ENCODE measurements at places on chromosomes 1 and 21.
A peak's percentile ranks its signal among the peaks of the same experiment; 100 is the strongest.

GRCh38 chr21:46413365-46413696 lies 45.4 kb upstream of the DIP2A start:
- no peak for DNase-seq

DNA sequence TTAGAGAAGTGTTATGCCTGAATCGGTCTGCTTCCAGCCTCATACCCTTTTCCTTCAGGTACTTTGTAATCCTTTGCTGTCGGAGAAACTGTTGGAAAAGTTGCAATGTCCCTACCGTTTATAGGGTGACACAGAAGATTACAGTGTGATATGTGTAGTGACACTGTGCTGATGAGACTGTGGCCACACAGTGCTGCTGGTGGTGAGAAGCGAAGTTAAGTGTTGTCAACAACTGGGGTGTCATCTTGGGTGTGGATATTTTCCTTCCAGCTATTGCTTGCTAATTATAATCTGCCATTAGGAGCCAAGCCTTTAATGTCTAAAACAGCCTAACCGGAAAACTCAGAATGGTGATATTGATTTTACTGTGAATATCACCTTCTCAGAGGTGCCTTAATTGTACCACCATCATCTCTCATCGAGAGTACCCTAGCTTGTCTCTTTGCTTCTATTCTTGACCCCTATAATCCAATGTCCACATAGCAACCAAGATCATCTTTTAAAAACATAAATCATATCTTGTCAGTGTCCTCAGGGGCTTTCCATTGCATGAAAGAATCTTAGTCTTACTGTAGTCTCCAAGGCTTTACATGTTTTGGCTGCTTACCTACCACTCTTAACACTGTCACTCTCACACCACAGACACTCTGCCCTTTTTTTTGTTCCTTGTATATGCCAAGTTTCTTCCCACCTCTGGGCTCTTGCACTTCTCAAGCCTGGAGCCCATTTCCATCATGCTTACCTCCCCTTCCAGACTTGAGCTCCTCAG lies 89.4 kb upstream of the PGD start:
- DNase-seq, result no peak

- DNase-seq, result no peak
These were observed 80.0 kb downstream of the USP25 start for GRCh38 chr21:15809818-15810217.

GRCh38 chr1:206508130-206508889 lies 979 bp downstream of the RASSF5 start:
- no peak for DNase-seq

DNA sequence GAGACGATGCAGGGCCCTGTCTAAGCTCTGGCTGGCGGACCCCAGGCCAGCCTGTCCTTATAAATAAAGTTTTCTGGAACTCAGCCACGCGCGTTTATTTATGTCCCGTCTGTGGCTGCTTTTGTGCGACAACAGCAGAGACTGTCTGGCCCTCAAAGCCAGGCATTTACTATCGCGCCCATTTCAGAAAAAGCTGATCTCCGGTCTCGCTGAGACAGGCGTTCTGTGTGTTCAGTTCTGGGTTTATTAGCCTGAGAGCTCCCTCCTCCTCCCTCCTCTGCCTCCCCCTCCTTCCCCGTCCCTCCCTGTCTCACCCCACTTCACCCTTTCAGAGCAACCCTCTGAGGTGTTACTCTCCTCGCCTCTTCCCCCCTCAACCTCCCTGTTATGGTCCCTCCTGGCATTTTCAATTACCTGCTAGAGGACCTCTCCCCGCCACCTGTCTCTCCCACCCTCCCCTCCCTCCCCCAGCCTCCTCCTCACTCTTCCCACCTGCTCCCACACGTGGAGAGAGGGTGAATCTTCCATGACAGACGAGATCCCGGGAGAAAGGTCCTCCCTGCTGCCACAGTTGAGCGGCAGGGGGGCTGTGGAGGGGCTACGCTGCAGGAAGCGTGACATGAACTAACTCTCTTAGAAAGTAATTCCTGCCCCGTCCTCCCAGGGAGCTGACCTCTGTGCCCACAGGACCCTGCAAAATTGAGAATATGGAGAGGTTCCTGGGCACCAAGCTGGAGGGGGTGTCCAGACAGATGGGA lies 59.9 kb downstream of the SPSB1 start:
- DNase-seq, result no peak

DNA sequence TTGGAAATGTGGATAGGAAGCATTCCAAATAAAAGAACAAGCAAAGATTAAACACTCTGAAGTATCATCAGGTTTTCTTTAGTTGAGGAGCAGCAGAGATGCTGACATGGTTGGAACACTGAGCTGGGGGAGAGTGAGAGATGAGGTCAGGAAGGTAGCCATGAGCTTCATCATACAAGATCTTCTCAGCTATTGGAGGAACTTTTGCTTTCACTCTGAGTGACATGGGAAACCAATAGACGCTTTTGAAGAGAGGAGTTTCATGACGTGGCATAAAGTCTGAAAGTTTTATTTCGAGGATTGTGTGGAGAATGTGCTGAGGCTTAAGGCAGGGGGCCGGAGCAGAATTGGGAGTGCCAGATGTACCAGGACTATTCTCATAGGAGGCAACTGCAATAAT lies 616.2 kb upstream of the CAMK1G start:
- no peak for DNase-seq

GRCh38 chr1:16900751-16901150 lies 5.0 kb downstream of the RNU1-2 start:
- DNase-seq, result no peak

DNA sequence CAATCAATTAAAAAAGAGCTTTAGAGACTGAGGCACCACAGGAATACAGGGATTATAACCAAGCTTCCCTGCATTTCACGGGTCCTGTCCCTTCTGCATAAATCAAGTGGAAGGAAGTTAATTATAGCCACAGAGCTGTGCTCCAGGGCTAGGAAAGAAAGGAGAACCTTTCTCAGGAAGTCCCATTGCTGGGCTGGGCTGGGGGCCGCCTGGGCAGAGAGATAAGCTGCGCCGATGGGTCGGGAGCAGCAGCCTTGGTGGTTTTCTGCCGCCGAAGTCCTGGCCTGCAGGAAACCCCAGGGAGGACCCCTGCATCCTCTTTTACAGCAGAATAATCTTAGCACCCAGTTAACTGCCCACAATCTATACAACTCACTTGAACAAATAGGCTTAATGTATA lies 12.6 kb upstream of the CD34 start:
- no peak for DNase-seq

DNA sequence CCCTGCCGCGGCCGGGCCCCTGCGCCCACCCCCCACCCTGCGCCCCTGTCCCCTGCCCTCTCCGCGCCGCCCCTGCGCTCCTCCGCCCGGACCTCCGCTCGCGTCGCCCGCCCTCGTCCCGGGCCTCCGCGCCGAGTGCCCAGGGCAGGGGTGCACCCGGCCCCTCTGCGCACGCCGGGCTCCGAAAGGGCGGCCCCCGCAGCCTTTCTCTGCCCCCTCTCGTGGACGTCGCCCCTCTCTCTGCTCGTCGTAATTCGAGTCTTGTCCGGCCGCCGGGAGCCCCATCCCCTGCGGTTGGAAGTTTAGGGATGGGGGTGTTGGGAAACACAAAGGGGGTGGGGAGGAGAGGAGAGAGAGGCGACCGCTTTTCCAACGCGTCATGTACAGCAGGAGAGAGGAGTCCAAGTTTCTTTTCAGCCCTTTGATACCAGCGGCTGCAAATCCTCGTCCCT lies 407 bp downstream of the GALNT2 start:
- DNase-seq, result peak; percentile 52

DNA sequence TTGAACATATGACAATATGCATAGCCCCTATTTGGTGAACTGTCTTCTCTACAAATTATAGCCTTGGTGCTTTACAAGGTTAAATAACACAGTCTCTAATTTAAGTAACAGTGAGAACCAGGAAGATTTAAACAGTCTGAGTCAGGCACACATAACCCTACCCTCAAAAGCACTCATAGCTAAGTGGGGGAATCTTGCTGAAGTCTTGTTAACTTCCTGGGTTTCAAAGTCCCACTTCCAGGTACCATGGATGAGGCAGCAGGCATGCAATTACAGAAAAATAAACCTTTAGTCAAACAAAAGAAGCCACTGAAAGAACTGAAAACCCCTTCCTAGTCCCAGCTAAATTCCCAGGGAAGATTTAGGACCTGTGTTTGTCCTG lies 147.6 kb downstream of the PBX1 start:
- no peak for DNase-seq

DNA sequence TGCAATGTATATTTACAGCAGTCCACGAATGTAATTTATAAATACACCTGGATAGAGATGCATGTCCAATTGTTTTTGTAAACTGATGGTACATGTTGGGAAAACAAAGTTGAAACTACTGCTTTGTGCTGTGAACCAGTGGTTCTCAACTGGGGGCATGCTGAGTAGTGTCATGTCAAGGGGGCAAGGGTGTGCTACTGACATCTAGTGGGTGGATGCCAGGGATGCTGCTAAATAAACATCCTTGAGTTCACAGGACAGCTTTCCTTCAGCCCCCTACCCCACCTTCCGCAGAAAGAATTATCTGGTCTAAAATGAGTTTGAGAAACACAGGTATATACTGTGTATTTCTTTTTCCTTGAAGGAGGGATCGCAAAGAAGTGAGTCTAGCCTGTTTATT lies 95.9 kb downstream of the RASAL2 start:
- DNase-seq, result no peak

- no peak for DNase-seq
These were observed 255.7 kb upstream of the FMN2 start for GRCh38 chr1:239835946-239836440.

DNA sequence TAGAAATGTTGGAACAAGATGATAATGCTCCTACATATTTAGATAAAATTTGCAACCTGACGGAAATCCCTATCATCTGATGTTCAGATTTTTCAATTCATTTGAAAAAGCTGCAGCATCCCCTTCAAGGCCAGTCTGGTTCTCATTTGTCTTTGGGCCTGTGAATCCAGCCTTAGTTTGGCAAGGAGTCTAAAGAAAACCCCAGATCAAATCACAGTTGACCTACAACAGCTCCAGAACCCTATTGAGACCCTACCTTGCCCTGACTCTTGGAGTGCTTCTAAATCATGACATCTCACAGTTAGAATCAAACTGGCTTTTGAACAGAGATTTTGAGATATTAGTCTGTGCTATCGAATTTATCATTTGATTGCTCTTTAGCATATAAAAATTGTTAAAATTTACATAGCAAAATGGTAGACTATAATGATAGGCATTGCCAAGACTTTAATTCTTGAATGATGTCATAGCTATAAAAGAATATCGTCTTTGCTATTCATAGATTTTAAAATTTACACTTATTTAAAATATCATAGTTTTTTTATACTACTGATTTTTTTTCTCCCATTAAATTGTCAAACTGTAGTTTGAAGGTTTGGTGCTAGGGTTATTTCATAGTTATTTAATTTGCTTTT lies 2.2 kb downstream of the PPP2R5A start:
- DNase-seq, result no peak

DNA sequence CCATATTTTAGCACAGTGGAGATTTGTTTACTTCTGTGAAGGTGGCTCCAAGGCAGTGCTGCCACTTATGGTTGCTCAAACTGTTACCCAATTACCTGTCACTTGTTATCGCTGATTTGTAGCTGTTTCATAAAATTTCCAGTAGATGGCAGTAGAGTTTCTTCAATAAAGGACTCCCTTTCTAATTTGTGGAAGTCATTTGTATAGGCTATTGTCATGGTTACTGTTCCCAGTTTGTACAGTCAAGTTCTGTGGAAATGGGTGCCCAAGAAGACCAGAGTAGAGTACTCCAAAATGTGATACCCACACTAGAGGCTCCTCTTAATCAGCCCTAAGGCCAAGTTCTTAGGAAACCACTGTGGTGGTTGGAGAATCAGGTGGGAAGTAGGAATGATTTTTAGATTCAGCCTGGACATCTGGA lies 186.1 kb downstream of the CLEC20A start:
- no peak for DNase-seq

DNA sequence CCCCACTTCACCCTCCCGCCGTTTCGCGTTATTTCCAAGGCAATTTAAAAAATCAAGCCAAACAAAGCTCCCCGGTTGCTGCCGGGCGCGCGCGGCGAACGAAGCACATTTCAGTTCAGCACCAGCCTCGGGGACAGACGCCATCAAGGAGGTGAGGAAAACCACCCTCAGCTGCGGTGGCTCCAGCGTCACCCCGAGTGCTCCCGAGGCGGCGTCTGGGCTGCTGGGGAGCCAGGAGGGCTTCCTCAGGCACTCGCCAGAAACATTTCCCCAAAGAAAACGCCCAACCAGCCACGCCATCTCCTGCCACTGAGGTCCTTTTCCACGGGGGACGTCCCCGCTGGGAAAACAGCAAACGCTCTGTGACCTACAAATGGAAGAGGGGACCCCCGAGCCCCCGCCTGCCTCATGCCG lies 623 bp downstream of the GNG4 start:
- peak; percentile 66 for DNase-seq

DNA sequence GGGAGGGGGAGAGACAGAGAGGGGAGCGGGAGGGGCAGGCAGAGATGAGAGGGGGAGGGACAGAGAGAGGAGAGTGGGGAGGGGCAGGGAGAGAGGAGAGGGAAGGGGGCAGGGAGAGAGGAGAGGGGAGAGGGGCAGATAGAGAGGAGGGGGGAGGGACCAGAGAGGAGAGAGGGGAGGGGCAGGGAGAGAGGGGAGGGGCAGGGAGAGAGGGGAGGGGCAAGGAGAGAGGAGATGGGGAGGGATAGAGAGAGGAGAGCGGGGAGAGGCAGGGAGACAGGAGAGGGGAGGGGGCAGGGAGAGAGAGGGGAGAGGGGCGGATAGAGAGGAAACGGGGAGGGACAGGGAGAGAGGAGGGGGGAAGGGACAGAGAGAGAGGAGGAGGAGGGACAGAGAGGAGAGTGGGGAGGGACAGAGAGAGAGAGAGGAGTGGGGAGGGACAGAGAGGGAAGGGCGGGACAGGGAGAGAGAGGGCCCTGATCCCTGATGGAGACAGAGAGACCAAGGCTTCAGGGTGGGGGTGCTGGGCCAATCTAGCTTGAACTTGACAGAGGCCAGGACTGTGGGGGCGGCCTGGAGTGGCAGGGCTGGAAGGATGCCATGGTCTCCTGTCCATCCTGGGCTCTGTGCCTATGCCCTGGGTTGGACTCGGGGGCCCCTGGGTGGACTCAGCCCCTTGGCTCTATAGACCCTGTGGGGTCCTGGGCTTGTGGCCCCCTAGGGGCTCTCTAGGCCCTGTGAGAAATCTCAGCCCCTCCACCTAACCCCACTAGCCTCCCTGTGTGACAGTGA lies 43.6 kb downstream of the DMRTB1 start:
- no peak for DNase-seq

- no peak for DNase-seq
These were observed 34.0 kb downstream of the DNAI4 start for GRCh38 chr1:66890621-66891020.

- peak; percentile 40 for DNase-seq
These were observed 31.8 kb upstream of the JUN start for GRCh38 chr1:58815686-58816071.

- no peak for DNase-seq
These were observed 20.9 kb downstream of the CSTB start for GRCh38 chr21:43754948-43755781.

GRCh38 chr1:89894210-89895201 lies 73.7 kb downstream of the LRRC8D start:
- no peak for DNase-seq

DNA sequence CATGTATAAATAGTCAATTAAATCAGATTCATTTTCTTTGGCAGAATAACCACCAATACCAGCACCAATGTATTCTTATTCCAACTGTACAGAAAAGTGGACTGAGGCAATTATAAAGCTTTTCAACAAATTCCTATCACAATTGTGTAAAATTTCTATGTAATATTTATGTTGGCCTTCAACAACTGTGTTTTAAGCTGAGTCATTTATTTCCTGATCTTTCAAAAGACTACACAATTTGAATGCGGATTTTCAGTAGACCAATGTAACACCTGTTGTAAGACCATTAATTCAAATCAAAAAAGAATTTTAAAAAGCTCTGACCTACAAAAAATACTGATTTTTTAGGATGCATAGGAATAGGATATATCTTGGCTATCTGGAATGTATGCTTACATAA lies 25.5 kb downstream of the GPATCH2 start:
- no peak for DNase-seq
